ENCODE measurements at places on chromosomes 7 and 10.

GRCh38 chr7:136665878-136666509 lies 202.5 kb upstream of the CHRM2 start:
- DNase-seq: no peak

- DNase-seq: no peak
These were observed 14.6 kb upstream of the PSAP start for GRCh38 chr10:71865561-71866041.

DNA sequence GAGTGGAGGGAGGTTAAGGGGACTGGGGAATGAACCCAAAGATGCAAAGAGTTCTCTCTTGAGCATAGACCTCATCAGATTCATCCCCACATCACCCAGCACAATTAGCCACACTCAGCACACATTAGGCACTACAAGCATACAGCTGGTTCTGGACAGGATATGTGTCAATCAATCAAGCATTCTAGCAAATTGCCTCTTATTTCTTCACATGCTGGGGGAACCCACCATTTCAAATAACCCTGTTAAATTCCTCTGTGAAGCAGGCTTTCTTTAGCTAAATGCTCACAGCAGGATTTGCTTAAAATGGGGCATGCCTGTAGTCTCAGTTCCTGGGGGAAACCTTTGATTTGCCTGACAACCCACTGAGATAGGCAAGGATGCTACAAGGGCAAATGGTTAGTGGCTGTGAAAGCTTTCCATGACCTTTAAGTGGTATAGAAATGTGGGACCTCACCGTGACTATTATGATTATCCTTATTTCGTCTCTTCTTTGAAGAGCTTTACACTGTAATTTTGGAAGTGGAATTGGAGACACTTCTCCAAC lies 193.4 kb upstream of the ZMIZ1 start:
- no peak for DNase-seq

- DNase-seq: no peak
These were observed 3.9 kb downstream of the MPP7 start for GRCh38 chr10:28298951-28299350.

DNA sequence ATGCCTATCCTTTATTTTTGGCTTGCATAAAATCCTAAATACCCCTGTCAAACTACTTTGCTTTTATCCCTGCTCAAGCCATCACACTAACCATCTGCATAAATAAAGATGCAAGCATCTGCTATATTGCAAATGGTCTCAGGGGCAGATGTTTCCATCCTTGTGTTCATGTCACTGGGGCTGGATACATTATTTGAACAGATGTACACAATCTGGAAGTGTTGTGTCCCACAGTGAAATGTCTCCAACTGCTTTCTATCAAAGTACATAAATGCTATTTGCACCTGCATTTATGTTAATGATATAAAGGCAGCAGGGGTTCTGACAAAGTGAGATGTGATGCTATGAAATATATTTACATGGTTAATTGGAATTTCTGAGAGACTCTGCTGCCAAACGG lies 163.1 kb downstream of the ZNF438 start:
- no peak for DNase-seq

DNA sequence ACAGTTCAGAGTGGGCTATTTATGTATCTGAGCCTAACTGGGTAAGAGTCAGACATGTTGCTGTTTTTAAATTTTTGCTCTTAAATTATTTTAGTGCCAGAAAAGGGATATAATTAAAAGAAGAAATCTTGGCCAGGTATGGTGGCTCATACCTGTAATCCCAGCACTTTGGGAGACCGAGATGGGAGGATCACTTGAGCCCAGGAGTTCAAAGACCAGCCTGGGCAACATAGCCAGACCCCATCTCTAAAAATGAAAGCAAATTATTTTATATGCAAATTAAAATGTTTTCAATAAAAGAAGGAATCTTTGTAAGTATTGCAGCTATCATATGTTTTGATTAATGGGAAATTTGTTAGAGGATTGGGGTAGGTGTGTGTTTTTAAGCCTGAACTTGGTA lies 39.3 kb downstream of the BNIP3 start:
- DNase-seq: no peak
